ENCODE measurements at places on chromosomes 13 and 19.

- DNase-seq: no peak
These were observed 349.0 kb downstream of the LMO7 start for GRCh38 chr13:75985132-75985531.

GRCh38 chr19:50632151-50632835 lies 7.4 kb downstream of the SYT3 start:
- no peak for DNase-seq

GRCh38 chr19:45356760-45357444 lies 13.5 kb downstream of the ERCC2 start:
- no peak for DNase-seq

DNA sequence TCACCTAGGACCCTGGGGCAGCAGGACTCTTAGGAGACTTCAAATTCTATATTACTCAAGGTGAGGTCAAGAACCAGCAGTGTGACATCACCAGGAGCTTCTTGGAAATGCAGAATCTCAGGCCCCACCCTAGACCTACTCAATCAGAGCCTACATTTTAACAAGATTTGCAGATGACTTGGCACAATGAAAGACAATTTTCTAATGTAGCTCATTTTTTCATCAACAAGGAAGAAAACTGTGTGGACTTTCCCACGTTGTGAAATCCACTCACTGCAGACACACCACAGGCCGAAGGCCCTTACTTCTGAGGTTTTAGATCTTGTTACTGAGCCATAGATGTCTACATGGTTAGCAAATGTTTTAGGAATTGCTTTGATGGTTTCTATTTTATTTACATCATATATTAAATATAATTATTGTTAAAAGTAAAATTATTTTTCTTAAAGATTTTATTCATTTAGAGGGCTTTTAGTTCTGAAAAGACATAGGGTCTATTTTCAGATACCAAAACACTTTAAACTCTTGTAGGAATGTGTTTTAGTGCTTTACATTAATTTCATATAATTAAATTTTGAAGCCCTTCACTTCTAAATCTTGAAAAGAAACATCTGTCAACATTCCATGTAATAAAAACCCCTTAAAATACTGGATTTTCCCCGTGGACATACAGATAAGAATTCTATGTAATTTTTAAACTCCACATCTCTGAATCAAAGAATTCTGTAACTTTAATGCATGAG lies 18.5 kb upstream of the STARD13 start:
- no peak for DNase-seq

DNA sequence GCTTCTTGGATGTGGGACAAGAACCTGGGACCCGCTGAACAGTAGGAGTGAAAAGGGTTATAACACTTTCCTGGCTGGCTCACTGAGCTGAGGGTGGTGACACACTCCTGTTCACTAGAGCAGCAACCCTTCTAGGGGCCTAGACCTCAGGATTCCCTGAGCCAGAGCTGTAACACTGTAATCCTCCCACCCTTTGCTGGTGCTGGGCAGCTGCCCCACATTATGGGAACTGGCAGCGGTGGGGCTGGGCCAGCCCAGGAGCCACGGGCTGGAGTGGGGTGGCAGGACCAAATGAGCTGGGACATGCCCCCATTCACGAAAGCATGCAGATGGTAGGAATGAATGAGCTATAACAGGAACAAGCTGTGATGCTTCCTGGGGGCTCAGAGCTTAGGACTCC lies 110.6 kb downstream of the B3GLCT start:
- no peak for DNase-seq

DNA sequence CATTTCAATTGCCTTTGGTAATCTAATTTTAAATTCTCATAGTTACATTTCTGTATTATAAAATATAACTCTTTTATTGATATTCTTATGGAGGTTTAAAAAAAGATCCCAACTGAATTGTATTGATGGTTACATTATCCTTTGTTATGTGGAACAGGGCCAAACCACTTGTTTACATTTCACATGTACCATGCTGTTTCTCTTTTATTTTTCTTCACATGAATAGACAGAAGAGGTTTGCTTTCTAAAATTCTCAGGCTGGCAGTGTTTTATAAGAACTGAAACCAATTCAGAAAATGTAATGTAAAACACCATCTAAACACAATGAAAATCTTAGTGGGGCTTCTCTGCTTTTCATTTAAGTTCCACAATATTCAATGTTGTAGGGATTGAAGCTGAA lies 122.5 kb downstream of the GPC5 start:
- DNase-seq: no peak

DNA sequence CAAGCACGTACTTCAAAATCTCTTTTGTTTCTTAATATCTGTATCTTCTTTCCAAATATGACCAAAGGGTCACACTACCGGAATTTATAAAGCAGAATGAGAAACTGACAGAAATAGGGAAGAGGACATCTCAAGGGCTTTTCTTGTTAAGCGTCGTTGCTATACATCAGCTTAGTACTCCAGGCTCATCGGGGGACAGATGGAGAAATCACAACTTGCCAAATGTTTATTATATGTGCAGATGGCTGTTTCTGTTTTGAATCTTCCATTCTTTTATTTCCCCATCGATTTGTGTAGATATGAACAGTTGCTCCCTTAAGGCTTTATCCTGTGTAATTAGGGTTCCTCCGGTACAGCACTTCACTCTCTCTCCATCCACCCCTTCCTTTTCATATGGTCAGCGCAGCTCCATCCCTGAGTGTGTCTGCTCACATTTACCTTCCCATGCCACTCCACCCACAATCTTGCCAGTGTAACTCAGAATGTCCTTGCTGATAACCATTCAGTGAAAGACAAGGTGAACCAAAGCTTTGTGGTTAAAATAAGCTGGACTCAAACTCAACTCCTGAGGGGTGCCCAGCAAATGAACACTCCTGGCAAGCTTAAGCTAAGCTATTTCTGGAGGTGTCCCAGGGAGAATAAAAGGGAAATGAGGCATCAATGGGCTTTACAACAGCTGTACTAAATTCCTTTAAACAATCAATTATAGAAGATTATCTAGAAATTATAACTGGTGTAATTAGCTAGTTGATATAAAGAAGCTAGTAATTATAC lies 51.3 kb downstream of the TBC1D4 start:
- no peak for DNase-seq

DNA sequence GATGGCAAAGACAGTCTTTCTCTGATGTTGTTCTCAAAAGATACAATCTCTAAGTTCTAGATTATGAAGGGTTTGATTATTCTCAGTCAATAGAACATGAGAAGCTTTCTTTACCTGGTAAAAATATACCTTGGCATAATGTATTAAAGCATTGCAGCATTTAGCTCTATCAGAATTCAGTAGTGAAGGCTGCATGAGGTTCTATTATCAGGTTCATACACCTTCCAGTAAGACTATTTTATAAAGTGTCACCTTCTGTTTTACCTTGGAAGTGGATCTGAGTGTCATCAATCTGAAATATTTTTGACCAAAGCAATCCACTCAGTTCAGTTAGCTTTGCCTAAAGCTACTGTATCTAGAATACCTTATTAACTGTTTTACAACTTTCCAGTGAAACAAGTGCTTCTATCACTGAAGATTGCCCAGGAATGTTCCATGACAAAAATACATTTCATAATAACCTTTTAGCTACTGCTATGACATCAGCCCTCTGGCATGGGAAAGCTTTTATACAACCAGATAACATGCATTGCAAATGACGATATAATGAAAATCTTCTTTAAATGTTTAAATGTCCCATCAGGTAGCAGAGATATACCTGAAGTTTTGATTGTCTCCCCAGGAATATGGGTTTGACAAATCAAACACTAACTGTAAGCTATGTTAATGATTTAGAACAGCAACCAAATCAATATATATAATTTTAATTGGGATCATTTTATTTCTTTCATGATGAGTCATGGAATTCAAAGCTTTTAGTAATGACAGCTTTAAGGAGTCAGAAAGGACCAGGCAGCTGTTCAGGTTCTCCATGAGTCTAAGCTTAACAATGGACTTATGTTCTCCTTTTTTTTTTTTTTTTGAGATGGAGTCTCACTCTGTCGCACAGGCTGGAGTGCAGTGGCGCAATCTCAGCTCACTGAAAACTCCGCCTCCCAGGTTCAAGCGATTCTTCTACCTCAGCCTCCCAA lies 72.2 kb downstream of the UFM1 start:
- DNase-seq: no peak

GRCh38 chr19:47296036-47296435 lies 13.6 kb upstream of the C5AR1 start:
- DNase-seq: no peak

DNA sequence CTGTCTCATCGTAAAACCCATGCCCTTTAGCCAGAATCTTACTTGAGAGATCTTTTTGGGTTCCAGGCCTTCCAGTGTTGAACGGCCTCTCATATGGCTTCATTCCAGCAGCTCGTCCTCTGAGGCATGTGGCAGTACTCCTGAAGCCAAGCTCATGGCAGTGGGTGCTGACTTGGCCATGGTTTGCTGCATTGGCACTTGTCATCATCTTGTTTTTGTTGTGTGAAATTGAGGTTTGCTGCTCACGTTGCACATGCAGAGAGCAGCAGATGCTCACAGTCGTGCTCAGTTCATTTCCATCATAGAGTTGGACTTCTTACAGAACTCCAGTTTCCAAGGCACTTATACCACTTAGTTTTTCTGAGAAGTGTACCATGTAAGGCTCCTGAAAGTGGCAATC lies 14.9 kb downstream of the TEX29 start:
- no peak for DNase-seq

DNA sequence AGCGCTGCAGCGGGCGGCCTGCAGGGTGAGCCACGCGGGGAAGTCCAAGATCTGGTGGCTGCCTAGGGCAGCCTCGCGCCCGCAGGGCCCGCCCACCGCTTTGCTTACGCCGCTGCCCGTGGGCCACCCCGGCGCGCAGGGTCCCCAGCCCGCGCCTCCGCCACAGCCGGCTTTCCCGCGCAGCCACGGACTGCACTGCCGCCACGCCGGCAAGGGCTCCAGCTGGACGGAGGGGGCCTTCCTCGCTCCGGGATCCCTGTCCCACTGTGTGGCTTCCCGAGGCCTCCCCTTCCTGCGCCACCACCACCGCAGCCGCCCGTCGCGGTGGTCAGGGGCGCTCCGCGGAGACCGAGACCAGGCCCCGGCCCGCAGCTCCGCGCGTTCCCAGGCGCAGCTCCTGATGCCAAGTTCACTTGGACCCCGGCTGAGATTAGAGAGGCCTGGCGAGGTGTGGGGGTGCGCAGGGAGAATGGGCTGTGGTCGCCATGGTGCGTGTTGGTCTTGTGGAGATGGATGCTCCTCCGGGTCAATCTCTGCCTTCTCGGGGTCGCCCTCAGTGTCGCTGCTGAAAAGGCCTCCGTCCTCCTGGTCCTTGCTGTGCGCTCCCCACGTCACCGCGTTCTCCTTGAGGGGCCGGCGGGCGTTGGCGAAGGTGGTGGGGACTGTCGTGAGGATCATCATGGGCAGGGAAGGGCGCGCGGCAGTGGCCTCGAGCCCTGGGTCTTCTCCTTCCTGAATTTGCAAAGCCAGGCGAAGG lies 17.9 kb upstream of the RNF17 start:
- no peak for DNase-seq

GRCh38 chr13:112990783-112991182 lies 21.8 kb downstream of the MCF2L start:
- DNase-seq: no peak

- no peak for DNase-seq
These were observed 22.0 kb downstream of the MUC16 start for GRCh38 chr19:8988204-8988603.

- no peak for DNase-seq
These were observed 82.9 kb downstream of the PDS5B start for GRCh38 chr13:32669030-32669646.

- no peak for DNase-seq
These were observed 10.4 kb upstream of the JUND start for GRCh38 chr19:18291590-18292461.

- DNase-seq: no peak
These were observed 541.0 kb upstream of the PCDH9 start for GRCh38 chr13:67771106-67771505.

GRCh38 chr13:108200781-108201398 lies 14.4 kb downstream of the LIG4 start:
- DNase-seq: no peak

GRCh38 chr19:3849092-3849491 lies 19.7 kb downstream of the ZFR2 start:
- no peak for DNase-seq

GRCh38 chr13:27621366-27622101 lies at the start of gene POLR1D:
POLR1D (plus strand) TSS chr13:27621892; CDS start chr13:27621984, 92 bp downstream.
- DNase-seq: no peak

DNA sequence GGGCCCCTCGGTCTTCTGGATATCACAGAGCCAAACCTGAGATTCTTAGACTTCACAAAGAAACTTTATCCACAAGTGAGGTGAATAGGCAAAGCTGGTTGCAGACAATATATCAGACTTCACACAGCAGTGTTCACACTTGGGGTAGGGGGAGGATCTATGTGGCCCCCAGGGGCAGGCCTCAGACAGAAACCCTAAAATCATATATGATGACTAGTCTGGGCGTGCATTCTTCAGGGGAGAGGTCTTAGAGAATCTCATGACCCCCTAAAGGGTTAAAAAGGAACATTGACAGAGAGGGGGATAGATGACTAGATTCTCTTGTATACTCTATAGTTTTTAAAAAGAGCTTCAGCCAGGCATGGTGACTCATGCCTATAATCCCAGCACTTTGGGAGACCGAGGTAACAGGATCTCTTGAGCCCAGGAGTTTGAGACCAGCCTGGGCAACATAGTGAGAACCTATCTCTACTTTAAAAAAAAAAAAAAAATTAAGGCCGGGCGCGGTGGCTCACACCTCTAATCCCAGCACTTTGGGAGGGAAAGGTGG lies 2.8 kb downstream of the TYROBP start:
- DNase-seq: no peak

DNA sequence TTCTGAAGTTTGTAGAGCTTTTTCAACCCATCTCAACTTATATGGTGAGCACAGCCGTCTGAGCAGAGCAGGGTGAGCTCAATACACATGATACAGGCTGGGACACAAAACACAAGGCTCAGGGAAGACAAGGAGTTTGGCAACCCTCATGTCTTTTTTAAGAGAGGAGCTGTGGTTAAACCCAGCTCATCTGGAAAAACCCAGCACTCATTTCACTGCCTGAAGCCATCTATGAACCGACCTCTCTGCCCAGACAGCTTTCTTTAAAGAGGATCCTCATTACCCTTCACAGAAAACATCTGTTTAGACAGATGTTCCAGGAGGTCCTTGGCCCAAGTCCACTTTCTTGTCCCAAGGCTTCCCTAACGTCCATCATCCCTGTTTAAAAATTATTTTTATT lies 170.0 kb upstream of the TSHZ3 start:
- DNase-seq: no peak

DNA sequence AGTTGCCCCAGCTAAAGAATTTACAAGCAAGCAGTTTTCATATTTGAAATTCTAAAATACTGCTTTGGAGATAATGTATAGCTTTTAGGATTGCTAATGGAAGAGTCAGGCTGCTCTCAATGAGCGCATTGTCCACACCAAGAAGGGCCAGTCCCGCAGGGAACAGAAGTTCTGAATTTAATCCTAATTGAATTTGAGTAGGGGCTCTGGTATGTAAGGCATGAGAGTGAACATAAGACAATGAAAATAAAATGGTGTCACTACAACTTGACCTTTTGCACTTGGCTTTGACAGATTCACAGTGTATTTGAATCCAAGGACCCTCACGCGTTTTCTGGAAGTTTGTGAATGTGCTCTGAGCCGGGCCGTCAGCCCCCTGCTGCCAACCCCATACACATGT lies 32.6 kb downstream of the RAB20 start:
- DNase-seq: no peak

Measured in AG04449 (cell line).